Esophagus mucosa (tissue), 1 donor: ENCODE measurements at places on chromosomes 16 and 17. TPM values are rescaled to one million over a fixed set of nuclear protein-coding genes. Genes with fewer than 3 reads are reported as not detected.

Gene IL34
- 7.9 TPM for total RNA-seq

DNA sequence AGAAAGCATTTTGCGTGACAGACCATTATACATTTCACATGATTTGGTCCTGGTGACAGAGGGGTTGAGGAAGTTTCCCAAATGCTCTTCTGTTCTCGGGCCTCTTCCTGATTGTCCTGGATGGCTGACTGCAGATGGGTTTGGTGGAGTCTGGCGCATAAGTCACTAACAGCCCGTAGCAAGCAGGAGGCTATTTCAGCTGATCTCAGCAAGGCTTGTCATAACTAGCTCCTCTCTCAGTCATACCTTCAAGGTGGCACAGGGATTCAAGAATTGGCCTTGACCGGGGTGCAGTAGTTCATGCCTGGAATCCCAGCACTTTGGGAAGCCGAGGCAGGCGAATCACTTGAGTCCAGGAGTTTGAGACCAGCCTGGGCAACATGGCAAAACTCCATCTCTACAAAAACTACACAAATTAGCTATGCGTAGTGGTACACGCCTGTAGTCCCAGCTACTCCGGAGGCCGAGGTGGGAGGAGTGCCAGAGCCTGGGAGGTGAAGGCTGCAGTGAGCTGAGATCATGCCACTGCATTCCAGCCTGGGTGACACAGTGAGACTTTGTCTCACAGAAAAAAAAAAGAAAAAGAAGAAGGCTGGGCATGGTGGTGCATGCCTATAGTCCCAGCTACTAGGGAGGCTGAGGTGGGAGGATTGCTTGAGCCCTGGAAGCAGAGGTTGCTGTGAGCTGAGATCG lies 68.9 kb upstream of the HAS3 start:
- ATAC-seq: peak; percentile 63

- no peak for ATAC-seq
Observed at GRCh38 chr16:4940719-4941118, 3.8 kb upstream of the PPL start.

Gene PRRT2
- total RNA-seq: not detected

DNA sequence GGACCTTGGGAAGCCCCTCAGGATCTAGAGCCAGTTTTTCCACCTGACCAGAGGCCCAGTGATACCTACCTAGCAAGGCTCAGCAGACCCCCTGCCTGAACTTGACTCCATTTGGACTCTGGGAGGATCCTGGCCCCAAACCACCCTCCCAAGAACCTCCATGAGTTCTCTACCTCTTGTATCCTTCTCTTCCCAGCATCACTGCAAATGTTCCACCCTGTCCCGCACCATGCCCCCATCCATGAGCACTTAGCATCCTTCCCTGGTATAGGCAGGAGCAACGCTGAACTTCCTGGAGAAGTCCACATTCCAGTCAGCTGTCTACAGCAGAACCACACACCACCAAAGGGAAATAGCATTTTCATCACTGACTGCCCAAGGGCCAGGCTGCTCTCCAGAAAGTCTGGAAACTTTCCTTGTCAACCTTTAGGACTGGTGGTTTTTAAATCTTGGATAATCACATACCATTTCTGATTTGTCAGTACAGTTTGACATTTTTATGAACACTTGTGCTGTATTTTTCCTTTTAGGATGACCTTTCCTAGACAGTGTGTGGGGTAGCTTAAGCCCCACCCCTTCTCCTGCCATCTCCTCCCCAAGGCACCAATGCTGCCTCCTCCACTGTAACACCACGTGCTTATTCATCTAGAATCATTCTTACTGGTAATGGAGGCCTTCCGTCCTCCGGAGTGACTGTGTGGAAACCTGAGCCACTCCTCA lies 13.9 kb downstream of the EIF4A3 start:
- peak; percentile 24 for ATAC-seq
